ENCODE measurements at places on chromosomes 12 and 14.

DNA sequence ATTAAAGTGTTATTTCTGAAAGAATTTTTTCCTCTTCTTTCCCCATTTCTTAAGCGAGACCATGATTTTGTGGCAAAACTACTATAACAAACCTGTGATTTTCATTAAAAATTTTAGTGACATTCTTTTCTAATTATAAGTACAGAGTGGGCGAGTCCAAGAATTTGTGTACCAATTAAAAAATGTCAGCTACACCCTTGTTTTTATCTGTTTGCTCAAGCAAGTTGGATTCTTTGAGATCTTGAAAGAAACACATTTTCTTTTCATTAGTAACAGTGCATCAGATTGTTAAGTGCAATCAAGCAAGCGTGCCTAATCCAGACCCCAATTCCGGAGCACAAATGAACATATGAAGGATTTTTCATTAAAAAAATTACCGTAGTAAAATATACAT is 338.8 kb upstream of the DDHD1 start:
- DNase-seq = no peak

DNA sequence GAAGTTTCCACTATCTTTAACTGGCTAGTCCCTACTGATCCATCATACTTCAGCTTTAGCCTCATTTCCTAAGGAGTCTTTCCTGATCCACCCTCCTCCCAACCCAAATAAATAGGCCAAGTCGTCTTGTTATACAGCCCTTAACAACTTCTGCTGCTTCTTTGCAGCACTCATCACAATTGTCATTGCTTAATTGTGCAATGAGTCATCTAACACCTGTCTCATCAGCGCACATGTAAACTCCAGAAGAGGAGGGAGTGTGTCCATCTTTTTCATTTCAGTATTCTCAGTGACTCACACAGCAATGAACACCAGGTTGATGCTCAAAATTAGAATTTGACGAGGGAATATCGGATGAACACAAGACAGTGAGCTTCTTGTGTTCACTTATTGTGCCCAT is 87.3 kb downstream of the SUDS3 start:
- DNase-seq = no peak

GRCh38 chr14:62098357-62098756 is 336.1 kb downstream of the SNAPC1 start:
- DNase-seq = no peak

DNA sequence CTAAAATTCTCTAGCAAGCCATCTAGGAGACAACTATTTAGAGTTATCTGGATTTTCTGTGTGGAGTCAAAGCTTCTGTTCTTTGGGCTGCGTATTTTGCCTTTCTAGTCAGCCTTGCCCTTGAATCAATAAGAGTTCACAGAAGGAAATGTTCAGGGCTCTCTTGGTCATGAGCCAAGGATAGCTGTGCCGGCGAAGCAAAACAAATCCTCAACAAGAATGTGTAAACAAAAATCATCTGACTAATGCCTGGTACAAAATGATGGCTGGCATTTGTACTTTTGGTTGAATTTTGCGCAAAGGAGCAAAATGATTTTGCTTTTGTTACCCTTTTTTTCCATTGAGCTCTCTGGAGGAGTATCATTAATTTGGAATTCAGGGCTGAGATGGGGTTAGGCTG is 171.1 kb downstream of the DACT1 start:
- no peak for DNase-seq

DNA sequence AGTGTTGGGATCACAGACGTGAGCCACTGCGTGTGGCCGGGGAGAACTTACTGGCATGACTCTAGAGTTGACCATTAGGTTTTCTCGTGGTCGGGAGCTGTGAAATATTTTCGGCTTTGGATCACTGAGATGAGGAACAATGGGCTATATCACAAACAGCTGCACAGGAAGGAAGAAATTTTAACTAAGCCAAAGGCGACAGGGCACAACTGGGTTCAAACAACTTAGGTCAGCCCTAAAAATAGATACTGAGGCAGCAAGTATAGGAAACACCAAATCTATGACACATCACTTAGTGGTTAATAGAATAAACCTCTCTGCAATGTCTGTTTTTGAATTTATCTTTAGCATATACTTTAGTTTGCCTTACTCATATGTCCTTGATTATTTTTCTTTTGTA is 162.9 kb downstream of the LRIG3 start:
- DNase-seq = no peak

- no peak for DNase-seq
Measured at GRCh38 chr12:82728710-82729109, 42.0 kb downstream of the TMTC2 start.

GRCh38 chr14:55398679-55399078 is 13.0 kb downstream of the ATG14 start:
- no peak for DNase-seq

- DNase-seq = no peak
Measured at GRCh38 chr12:61490526-61491498, 769.4 kb upstream of the USP15 start.

- DNase-seq = peak; percentile 55
Measured at GRCh38 chr12:123533672-123534643, at the start of gene RILPL1. RILPL1 (minus strand) TSS chr12:123533719; CDS start chr12:123533482, 237 bp downstream.

DNA sequence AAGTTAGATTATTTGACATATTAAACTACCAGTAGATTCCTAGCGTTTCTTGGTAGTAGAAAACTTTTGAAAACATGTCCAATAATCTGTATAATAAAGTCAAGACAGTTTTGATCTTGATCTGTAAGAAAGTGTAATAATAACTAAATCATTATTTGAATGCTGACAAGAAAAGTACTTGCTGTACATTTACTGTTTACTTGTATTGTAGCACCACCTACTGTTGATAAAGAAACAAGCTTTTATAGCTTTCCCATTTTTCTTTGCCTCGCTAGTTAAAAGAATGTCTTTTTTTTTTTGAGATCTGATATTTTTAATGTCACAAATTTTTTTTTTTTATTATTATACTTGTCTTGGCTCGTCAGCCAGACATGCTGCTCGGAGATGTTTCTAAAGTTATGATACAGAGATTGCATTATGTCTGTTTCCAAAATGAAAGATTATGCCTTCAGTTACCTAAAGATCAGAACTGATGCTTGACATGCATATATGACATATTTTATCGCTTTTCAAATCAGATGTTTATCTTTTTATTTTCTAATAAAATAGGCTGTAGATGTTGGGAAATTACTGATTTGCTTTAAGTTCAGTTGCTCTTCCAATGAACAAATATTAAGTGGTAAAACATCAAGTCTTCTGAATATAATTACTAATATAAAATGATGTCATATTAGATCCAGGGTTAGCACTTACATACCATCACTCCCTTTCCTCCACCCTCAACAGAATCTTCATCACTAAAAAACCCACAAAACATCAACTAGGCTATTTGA is 140.5 kb downstream of the AKAP6 start:
- no peak for DNase-seq

- DNase-seq = no peak
Measured at GRCh38 chr12:66678338-66679275, at the start of gene GRIP1. GRIP1 (minus strand) TSS chr12:66679076; CDS start chr12:66678904, 172 bp downstream.

- no peak for DNase-seq
Measured at GRCh38 chr12:70581208-70581607, 56.0 kb downstream of the PTPRB start.

DNA sequence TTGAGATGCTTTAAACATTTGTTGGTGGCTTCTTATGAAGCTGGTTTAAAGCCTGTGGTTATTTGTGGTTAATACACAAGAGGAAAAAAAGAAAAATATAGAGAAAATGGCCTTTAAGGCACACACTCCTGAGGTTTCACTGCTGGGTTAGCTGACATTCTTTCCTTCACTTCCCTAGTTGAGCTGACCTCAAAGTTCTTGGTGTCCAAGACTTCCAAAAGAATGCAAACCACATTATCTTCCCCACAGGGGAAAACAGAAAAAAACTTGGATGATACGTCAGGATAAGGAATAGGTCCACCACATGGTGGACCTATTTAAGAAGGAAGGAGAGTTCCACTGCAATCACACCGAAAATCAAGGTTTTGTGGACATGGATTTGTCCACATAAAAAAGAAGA is 94.3 kb downstream of the SLC25A21 start:
- no peak for DNase-seq

GRCh38 chr12:65248656-65249633 is 29.5 kb upstream of the MSRB3 start:
- DNase-seq = peak; percentile 12

GRCh38 chr12:33322519-33322918 is 117.1 kb downstream of the SYT10 start:
- no peak for DNase-seq
